ENCODE measurements at places on chromosomes 5 and 9.

DNA sequence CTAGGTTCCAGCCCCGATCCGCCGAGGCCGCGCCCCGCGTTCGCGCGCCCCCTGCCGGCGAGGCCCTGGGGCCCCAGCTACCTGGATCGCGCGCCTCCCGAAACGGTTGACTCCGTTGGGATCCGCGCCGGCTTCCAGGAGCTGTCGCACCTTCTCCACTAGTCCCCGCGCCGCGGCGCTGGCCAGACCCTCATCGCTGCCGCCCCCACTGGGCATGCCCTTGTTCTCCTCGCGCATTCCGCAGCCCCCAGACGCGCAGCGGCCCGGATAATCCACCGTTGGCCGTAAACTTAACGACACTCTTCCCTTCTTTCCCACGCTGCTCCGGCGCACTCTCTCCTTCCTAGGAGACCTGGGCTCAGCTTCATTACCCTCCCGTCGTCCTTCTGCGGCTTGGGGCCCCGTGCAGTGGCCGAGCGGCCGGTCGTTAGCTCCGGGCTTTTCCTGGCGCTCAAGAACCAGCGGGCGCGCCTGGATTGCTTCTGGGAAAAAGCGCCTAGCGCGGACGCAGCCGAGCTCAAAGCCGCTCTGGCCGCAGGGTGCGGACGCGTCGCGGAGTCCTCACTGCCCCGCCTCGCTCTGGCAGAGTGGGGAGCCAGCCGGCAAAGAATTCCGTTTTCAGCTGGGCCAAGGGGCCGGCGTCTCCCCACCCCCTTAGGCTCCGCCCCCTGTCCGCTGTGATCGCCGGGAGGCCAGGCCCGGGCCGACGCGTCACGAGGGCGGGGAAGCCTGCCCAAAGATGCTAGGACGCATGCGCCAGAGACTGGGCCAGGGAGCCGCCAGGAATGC is at the start of gene CDKN2B:
Gene CDKN2B, minus strand, starts transcription at position 589 of the 789 bp plus-strand sequence. Its CDS starts 352 bp downstream, at position 237.
- DNase-seq, result peak; percentile 67

- no peak for DNase-seq
Measured at GRCh38 chr5:66757219-66757833, 161.1 kb downstream of the MAST4 start.

DNA sequence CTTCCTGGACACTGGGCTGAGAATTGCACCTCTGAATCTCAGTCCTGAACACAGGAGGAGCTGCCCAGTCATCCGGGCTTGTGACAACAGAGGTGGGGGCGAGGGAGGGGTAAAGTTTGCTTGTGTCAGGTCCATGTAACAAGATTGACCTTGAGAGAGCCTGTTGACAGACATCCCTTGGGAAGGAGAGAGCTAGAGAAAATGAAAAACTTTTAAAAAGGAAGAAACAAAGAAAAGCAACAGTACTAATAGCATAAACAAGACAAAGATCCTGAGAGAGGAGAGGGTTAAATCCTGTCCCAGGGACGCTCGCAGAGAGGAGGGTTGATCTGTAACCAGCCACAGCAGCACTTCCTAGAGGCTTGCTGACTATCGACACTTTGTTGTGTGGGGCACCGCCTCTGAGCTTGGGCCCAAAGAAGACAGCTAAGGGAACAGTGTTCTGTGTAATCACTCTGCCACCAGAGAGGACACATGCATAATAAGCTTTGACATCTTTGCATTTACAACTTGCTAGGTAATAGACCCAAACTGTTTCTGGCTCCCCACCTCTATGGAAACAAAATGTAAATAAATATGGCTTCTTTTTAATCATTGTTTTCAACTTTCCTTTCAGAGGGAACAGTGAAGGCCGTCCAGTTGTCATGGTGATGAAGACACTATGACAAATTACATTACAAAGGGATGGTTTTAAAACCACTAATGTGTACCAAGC is 363.7 kb downstream of the CSNK1G3 start:
- no peak for DNase-seq

- no peak for DNase-seq
Measured at GRCh38 chr5:86532429-86532828, 85.3 kb upstream of the COX7C start.

- no peak for DNase-seq
Measured at GRCh38 chr5:172837640-172838039, 3.6 kb downstream of the ERGIC1 start.

GRCh38 chr5:62460578-62460983 is 48.0 kb downstream of the IPO11 start:
- no peak for DNase-seq

DNA sequence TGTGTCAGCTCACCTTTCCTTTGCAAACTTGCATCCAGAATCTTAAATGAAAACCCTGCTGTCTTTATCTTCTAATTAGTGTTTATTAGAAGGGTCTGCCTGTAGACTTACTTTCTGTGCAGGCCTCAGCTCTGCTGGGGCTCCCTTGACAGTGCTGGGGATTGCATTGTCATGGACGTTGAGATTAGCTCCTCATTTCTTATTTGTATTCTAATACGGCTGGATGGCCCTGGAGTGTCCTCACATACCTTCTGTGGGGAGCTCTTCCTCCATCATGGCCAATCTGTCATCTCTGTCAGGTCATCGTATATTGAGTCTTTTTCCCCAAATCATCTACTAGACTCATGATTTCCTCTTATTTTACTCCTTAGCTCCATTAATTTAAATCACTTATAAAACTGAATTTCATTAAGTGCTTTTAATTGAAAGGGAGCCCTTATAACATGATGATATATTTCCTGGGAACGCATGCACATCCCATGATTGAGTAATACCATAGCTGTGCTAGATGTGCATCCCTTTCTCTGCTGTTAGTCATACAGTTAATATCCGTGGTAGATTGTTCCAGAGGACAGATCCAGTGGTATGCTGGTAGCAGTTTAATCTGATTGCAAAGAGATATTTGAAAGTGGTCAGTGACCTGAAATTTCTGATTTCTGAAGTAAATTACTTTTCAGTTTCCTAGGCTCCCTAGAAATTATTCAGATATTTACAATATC is 61.6 kb downstream of the ICE1 start:
- DNase-seq, result no peak

GRCh38 chr5:56575821-56576220 is 239.5 kb upstream of the MAP3K1 start:
- no peak for DNase-seq

- DNase-seq, result no peak
Measured at GRCh38 chr9:111008158-111009075, 29.9 kb downstream of the LPAR1 start.

DNA sequence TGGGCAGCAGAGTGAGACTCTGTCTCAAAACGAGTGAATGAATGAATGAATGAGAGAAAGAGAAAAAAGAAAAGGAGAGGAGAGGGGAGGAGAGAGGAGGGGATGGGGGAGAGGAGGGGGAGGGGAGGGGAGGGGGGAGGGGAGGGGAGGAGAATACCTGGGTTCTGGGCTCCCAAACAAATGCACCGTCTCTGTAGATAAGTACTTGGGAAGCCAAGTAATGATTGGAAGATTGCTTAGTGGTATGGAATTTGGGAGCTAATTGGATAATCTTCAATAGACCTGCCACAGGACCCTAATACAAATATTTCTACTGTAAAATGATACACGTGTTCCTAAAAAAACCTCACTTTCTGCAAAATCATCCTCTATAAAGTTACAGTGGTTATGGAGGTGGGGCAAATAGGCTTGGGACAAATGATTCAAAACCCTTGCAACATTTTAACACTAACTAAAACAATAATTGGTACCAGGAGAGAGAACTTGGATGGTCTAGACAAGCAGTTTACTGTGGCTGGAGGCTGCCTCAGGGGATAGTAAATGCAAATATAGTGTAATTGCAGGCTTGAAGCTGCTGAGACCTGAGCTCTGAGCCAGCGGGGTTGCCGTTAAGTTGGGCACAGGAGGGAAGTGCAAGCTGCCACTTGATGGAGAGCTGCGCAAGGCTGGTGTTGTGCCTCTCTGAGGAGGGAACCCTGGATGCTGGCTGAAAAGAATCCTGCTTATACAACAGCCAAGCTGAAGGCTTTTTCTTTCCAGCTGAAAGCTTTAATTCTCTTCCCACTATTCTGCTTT is 3.5 kb downstream of the HEMGN start:
- DNase-seq, result no peak

- no peak for DNase-seq
Measured at GRCh38 chr5:141001844-141002604, 35.7 kb downstream of the PCDHAC2 start.

GRCh38 chr9:32551276-32552051 is 663 bp upstream of the SMIM27 start:
- no peak for DNase-seq

DNA sequence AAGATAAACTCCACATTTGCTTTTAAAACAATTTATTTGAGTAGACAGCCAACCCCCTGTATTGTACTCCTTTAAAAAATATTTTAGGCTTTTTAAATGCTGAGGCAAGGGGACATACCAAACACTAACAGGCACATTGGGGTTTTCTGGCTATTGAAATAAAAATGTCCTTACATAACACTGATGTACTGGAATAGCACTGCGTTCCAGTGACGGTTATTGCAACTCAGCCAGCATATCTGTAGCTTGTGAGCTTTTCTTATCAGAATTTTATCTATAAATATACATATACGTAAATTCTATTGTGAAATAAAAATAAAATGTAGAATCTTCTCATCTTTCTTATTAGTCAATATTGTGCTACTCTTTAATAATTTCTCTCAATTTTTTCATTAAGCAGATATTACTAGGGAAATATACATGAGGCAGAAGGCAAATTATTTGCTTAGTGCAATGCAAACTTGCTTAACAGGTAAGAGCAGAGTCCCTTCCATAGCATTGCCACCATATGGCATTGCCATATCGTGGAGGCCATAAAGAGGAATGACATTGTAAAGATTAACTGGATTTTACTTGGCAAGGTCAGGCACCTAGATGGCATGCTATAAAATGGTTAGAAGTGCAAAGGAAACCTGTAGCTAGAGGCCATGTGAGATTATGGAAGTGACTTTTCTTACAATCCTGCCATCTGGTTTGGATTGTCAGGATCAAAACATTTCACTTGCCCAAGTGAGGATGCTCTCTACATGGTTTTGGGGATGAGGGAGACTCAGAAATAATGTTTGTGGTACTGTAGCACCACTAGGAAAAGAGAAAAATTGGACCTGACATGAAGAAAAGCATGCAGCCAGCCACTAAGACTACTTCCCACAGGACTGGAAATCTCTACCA is 94.8 kb upstream of the CDKN2B start:
- no peak for DNase-seq

DNA sequence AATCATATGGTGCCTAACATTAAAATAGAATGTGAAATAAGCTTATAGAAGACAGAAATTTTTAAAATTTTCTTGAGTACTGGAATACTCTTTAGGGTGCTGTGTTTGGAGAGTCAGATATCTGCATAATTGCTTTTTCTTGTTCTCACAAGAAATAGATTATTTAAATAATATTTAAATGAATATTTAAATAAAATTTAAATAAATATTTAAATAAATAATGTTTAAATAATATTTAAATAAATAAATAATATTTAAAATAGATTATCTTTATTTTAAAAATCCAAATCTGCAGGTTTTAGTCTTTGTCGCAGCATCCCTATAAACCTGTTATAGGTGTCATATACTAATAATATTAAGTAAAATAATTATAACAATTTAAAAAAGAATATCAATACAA is 1589.4 kb downstream of the MAT2B start:
- DNase-seq, result no peak

DNA sequence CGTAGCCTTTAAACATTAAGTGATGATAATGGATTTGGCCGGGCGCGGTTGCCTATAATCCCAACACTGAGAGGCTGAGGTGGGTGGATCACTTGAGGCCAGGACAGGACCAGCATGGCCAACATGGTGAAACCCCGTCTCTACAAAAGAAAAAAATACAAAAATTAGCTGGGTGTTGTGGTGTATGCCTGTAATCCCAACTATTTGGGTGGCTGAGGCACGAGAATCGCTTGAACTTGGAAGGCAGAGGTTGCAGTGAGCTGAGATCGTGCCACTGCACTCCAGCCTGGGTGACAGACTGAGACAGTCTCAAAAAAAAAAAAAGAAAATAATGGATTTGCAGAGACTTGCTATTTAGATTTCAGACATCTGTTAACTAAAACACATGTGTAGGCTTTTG is 9.2 kb upstream of the MATR3 start:
- DNase-seq, result no peak

- no peak for DNase-seq
Measured at GRCh38 chr5:15819617-15820016, 319.6 kb downstream of the FBXL7 start.

- no peak for DNase-seq
Measured at GRCh38 chr9:115882911-115883310, 270.7 kb upstream of the PAPPA start.

Data from omental fat pad (tissue), 4 donors.